ENCODE measurements at places on chromosomes 6 and 20. TPM values are rescaled to one million over a fixed set of nuclear protein-coding genes. Genes with fewer than 3 reads are reported as not detected.

- peaks cover 10% of the 10 kb centered on the region for H3K4me1 ChIP-seq
- no peaks in the 10 kb centered on the region for H3K27me3 ChIP-seq
- H3K36me3 ChIP-seq, result peaks cover 15% of the 10 kb centered on the region
- H3K27ac ChIP-seq, result peak overlapping the region; percentile 92
Measured at GRCh38 chr6:89637960-89638319, 607 bp downstream of the LYRM2 start.

TFAP2D gene
- total RNA-seq, result not detected

MYH7B gene
- 0.21 TPM for total RNA-seq

PROKR2 gene
- not detected for total RNA-seq

GRCh38 chr20:61940491-61940890 is 125.2 kb downstream of the TAF4 start:
- DNase-seq, result no peak
- H3K4me1 ChIP-seq, result no peaks in the 10 kb centered on the region
- H3K27me3 ChIP-seq, result no peaks in the 10 kb centered on the region
- no peaks in the 10 kb centered on the region for H3K36me3 ChIP-seq
- no peak overlapping the region for H3K4me3 ChIP-seq

CST5 gene
- total RNA-seq, result not detected

GRCh38 chr20:40961686-40962640 is 66.7 kb upstream of the TOP1 start:
- no peaks in the 10 kb centered on the region for H3K36me3 ChIP-seq
- no peak overlapping the region for H3K4me3 ChIP-seq
- no peaks in the 10 kb centered on the region for H3K27me3 ChIP-seq
- H3K27ac ChIP-seq, result no peak overlapping the region
- H3K4me1 ChIP-seq, result peaks cover 21% of the 10 kb centered on the region

- H3K27me3 ChIP-seq, result no peaks in the 10 kb centered on the region
- no peaks in the 10 kb centered on the region for H3K4me1 ChIP-seq
- no peak overlapping the region for H3K4me3 ChIP-seq
- DNase-seq, result no peak
Measured at GRCh38 chr6:93786474-93787330, 367.3 kb upstream of the EPHA7 start.

DNA sequence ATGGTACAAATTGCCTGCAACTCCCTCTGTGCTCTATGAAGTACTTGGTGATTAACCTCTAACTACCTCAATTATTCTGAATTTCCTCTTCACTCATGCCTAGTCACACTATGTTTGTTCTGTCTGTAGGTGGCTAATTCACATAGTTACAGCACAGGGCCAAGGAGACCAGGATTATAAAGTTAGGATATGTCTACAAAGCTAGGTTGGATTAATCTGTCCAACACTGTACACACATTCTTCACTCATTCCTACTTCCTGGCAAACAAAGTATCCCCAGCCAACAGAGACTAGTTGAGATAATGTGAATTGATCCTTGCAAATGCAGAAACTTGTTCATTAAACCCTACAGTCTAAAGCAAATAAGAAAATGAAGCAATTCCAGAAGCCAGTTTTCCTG is 269.8 kb downstream of the HACE1 start:
- no peaks in the 10 kb centered on the region for H3K27me3 ChIP-seq
- DNase-seq, result no peak
- H3K4me3 ChIP-seq, result no peak overlapping the region
- no peak overlapping the region for H3K27ac ChIP-seq

DTD1 gene
- 24.1 TPM for total RNA-seq

DNA sequence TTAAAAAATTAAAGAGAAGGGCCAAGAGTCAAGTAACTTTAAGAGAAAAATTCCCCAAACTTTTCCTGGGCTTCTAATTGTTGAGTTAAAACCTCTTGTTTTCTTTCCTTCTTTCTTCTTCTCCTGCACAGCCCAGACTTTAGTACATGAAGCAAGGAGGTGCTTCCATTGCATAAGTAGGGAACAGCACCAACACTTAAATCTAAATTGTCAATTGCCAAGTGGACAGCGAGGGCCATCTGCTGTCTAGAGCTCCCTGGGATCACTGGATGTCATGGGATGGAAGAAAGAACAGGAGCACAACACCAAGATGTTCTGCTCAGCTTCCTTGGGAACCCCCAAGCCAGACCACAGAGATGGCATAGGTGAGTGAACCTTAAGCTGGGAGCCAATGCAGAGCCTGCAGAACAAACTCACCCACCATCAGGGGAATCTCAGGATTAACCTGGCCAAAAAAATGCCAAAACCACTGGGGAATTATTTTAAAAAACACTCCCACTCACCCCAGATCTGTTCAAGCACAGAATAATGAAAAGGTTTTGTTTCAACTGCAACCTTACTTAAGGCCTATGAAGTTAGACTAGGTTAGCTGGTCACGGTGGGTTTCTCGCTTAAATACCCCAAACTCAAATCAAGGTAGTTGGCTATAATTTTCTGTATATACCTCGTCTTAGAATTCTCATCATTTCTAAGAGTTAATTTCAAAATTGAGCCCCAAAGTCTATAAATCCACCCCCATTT is 67.8 kb downstream of the TNFRSF21 start:
- H3K27ac ChIP-seq, result no peak overlapping the region
- DNase-seq, result no peak
- H3K4me3 ChIP-seq, result no peak overlapping the region
- no peaks in the 10 kb centered on the region for H3K36me3 ChIP-seq
- peaks cover 7% of the 10 kb centered on the region for H3K4me1 ChIP-seq

STXBP5 gene
- total RNA-seq, result 35.9 TPM

DNA sequence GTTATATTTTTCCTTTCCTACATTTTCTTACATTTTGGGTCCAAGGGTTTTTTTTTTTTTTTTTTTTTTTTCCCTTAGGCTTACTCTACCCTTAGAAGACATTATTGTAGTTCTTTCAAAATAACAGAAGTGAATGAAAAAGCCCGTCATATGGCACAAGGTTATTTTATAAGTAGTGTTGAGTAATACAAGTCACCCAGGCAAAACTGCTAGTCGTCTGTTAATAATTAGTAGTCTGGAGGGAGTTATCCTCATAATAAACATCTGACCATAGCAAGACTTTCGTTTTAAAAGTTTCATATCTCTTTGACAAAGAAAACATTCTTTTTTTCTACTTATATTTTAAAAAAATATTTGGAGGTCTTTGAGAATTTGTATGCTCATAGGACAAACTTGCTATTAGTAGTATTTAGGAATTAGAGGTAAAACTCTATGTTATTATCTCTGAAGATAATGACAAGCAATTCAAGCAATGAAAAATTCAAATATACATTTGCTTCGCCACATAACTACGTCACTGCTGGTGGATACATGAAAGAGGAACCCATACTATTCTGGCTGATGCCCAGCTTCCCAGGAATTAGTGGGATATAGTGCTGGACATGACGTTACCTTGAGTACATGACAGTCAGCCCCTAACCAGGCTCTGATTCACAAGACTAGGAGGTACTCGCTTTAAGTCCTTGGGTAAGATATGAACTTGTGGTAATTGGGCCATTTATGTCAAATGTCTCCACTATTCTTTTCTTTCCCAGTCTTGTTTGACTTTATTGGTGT is 532.8 kb downstream of the GRIK2 start:
- no peak overlapping the region for H3K27ac ChIP-seq
- H3K27me3 ChIP-seq, result no peaks in the 10 kb centered on the region
- H3K4me1 ChIP-seq, result no peaks in the 10 kb centered on the region
- H3K36me3 ChIP-seq, result no peaks in the 10 kb centered on the region

DNA sequence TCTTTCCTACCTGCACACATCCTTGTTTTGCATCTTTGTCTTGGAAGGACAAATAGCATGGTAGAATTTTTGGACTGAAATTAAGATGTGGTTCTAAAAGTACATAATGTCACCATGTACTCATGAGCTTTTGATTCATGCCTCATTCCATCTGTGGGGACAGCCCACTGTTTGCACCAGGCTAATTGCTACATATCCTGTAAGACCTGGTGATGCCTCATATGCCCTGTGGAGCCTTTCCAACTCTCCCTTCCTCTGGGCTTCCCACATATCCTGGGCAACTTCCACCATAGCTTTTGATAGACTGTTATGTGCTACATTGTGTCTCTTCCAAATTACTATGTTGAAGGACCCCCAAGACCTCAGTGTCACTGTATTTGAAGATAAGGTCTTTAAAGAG is 213.6 kb upstream of the PREP start:
- H3K27me3 ChIP-seq, result no peaks in the 10 kb centered on the region
- DNase-seq, result no peak
- H3K4me1 ChIP-seq, result no peaks in the 10 kb centered on the region
- no peak overlapping the region for H3K27ac ChIP-seq
- no peaks in the 10 kb centered on the region for H3K36me3 ChIP-seq

HLA-DRA gene
- 160 TPM for total RNA-seq

C4A gene
- 5.0 TPM for total RNA-seq

DNA sequence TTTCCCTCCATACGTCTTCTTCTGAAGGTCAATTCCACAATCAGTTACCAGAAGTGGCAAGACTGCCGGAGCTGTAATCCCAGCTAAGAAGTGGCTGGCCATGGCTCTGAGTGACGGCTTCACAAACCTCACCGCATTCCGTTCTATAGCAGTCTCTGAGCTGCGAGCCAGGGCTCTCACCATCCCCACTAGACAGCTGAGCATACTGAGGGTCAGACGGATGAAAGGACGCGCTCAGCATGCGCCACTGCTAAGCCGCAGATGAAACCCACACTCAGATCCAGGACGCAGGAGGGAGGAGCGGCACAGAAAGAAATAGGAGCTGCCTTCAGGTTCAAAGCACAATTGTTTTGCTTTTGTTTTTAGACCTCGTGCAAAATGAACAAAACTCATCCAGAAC is 97.9 kb downstream of the ANKRD60 start:
- no peak overlapping the region for H3K27ac ChIP-seq
- peaks cover 4% of the 10 kb centered on the region for H3K27me3 ChIP-seq
- DNase-seq, result no peak
- no peaks in the 10 kb centered on the region for H3K4me1 ChIP-seq
- no peak overlapping the region for H3K4me3 ChIP-seq
- H3K36me3 ChIP-seq, result no peaks in the 10 kb centered on the region

- no peaks in the 10 kb centered on the region for H3K27me3 ChIP-seq
- no peaks in the 10 kb centered on the region for H3K36me3 ChIP-seq
- H3K4me1 ChIP-seq, result no peaks in the 10 kb centered on the region
Measured at GRCh38 chr6:128422200-128422599, 98.2 kb downstream of the PTPRK start.

DNA sequence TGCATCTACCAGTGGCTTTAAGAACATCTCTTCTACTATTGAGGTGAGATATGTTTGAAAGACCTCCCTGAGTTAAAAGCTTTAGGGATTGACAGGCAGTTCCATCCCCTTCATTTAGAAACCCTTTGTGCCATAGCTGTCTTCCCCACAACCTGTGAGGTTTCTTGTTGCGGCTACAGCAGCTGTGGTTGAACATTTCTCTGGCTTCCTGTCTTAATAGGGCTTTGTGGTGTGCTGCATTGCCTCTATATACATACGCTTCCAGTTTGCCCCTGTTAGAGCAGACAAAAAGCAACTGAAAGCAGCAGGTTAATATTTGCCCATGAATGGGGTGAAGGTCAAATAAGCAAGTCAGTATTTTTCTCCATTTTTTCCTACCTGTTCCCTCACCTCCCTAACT is 210.2 kb downstream of the TMEM200A start:
- H3K4me1 ChIP-seq, result peaks cover 12% of the 10 kb centered on the region
- DNase-seq, result peak; percentile 78
- H3K4me3 ChIP-seq, result no peak overlapping the region
- H3K27ac ChIP-seq, result peak overlapping the region; percentile 22

AVP gene
- not detected for total RNA-seq

GRCh38 chr6:117298941-117299340 is 33.6 kb downstream of the VGLL2 start:
- no peaks in the 10 kb centered on the region for H3K4me1 ChIP-seq
- H3K36me3 ChIP-seq, result no peaks in the 10 kb centered on the region
- H3K27me3 ChIP-seq, result no peaks in the 10 kb centered on the region

GRCh38 chr6:163457637-163458561 is 43.4 kb downstream of the QKI start:
- DNase-seq, result peak; percentile 23
- peaks cover 9% of the 10 kb centered on the region for H3K4me1 ChIP-seq
- no peaks in the 10 kb centered on the region for H3K27me3 ChIP-seq

CAP2 gene
- total RNA-seq, result not detected

DNA sequence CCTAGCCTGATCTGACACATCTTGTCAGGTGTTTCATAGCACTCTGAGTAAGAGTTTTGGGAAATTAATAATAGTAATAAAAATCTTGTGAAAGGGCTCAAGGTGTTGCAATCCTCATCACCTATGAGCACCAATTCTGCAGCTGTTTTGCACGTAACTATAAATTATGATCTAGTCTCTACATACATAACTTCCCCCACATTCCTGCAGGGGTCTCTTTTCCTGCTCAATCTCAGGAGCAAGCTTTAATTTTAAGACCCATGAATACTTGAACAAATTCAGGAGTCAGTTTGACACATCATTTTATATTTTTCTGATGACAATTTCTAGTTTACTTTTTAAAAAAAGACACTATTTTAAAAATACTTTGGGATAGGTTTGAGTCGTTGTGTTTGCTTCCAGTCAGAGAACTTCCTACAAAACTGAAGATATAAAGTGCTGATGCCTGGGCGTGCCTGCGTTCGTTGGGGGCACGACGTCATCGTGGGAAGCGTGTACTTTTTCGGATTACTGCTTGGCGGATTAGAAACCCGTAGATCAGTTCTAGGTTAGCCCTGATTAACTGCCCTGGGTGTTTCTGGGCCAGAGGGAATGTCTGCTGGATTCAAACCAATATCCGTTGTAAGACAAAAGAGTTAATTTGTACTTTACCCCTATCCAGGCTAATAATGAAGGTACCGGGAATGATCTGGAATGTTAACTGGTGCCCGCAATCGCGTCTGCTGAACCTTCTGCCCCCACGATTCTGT is 1.0 kb upstream of the E2F3 start:
- peak; percentile 75 for DNase-seq
- H3K27ac ChIP-seq, result peak overlapping the region; percentile 50
- H3K4me3 ChIP-seq, result peak overlapping the region; percentile 65
- H3K4me1 ChIP-seq, result peaks cover 20% of the 10 kb centered on the region
- no peaks in the 10 kb centered on the region for H3K36me3 ChIP-seq

GRCh38 chr6:143397227-143398222 is 53.0 kb downstream of the ADAT2 start:
- no peaks in the 10 kb centered on the region for H3K27me3 ChIP-seq
- H3K27ac ChIP-seq, result peak overlapping the region; percentile 30
- peak; percentile 48 for DNase-seq

FAM83B gene
- total RNA-seq, result not detected

- no peak overlapping the region for H3K4me3 ChIP-seq
- peaks cover 21% of the 10 kb centered on the region for H3K4me1 ChIP-seq
- no peaks in the 10 kb centered on the region for H3K27me3 ChIP-seq
- DNase-seq, result no peak
Measured at GRCh38 chr20:33659341-33660034, 2.6 kb upstream of the C20orf144 start.

SIRPB1 gene
- 7.2 TPM for total RNA-seq

GJA10 gene
- not detected for total RNA-seq

DNA sequence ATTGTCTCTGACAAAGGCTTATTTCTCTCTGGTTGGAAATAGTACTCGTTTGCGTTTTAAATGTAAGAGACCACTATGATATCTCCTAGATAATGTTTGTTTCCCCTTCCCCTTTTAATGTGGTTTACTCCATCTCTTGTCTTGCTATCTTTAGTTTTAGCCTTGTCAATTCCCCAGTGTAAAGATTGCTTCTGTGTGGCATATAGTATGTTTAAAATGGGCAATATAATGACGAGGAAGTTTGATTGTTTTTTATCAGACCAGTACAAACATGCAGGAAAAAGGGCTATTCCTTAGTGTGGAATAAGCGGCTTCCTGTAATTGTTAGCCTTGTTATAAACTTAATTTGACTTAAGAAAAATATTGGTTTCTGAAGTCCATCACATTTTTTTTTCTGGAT is 3.1 kb downstream of the QKI start:
- H3K36me3 ChIP-seq, result no peaks in the 10 kb centered on the region
- H3K4me3 ChIP-seq, result no peak overlapping the region

EPB41L1 gene
- 0.21 TPM for total RNA-seq
